ENCODE measurements at places on chromosomes 5 and 9. TPM values are rescaled to one million over a fixed set of nuclear protein-coding genes. Genes with fewer than 3 reads are reported as not detected.

HTR4 gene
- total RNA-seq: not detected

DNA sequence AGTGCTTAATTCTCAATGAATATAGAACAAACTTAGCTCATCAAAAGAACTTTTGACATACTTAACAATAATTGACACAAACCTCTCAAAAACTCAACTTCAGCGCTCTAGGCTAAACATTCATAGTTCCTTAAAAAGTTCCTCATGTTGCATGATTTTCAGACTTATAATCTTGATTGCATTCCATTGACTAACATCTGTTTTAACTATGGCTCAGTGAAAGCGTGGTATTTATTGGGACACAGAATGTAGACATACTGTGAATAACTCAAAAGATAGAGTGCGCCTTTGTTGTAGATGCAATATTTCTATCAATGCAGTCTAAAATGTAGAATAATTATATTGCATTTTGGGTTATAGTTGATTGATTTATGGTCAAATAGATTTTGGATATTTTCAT, 227.1 kb upstream of the HAPLN1 start:
- no peaks in the 10 kb centered on the region for H3K4me1 ChIP-seq
- no peak for DNase-seq
- H3K27ac ChIP-seq: no peak overlapping the region
- H3K36me3 ChIP-seq: no peaks in the 10 kb centered on the region
- H3K27me3 ChIP-seq: no peaks in the 10 kb centered on the region

PPP2R2B gene
- 0.26 TPM for total RNA-seq

- H3K4me3 ChIP-seq: no peak overlapping the region
- DNase-seq: no peak
- no peaks in the 10 kb centered on the region for H3K4me1 ChIP-seq
- H3K36me3 ChIP-seq: no peaks in the 10 kb centered on the region
- no peak overlapping the region for H3K27ac ChIP-seq
These were observed 50.5 kb downstream of the NR6A1 start for GRCh38 chr9:124720429-124721108.

TMEM232 gene
- total RNA-seq: not detected

DNA sequence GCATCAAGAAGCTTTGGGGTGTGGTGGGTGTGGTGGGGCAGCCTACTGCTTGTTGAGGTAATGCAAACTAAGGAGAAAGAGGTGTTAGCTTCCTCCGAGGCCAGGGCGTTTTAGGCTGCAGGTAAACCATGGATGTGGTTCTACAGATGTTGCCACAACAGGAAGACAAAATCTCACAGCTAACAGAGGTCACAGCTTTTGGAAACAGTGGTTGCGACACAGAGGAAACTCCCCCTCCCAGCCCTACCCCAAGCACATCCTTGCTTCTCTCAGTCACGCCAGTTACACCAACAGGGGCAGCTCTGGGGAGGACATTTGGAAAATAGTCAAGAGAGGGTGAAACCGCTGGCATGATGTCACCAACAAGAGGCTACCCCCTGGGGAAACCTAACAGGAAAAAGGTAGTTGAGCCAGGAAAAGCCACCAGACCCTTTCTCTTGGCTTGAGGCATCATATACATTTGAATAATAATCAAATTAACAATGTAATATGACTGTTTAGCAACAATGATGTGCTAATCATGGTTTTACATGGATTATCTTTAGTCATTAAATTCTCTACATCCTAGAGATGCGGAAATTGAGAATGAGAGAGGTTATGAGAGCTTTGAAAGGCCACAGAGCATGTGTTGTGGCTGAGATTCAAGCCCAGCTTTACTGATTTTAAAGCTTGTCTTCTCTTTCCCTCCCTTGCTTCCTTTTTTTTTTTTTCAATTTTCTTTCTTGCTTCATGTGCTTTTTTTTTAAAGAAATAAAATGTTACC, 82.2 kb upstream of the IL12B start:
- H3K36me3 ChIP-seq: no peaks in the 10 kb centered on the region
- no peak overlapping the region for H3K4me3 ChIP-seq
- H3K27me3 ChIP-seq: no peaks in the 10 kb centered on the region
- H3K27ac ChIP-seq: no peak overlapping the region

CER1 gene
- total RNA-seq: not detected

DNA sequence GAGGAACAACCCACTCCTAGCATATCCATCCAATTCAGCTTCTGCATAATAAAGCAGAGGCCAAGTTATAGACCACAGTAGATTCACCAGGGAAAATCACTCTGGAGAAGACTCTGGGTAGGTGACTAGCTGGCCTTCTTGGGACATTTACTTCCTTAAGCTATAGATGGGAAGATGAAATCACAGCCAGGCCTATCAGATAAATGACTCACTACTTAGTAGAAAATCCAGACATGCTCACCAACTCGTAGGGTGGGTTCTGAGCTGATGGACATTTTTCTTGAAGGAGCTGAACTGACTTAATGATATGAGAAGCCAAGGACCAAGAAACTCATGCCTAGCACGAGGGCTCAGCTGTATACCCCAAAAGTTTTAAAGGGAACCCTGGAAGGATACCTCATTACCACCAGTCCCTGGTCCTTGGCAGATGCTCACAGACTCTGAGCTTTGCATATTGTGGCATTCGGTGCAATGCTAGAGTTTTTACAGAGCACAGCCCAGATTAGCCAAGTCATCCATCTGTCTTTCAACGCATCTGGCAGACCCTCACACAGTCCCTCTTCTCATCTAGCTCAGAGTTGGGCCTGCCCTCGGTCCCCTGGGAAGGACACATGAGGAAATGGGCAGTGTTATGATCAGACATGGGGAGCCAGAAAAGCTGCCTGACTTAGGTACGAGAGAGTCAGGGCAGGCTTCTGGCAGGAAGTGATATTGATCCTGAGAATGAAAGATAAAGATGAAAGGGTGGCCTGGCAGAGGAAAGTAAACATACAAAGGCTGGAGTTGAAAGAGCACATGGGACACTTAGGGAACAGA, 15.0 kb downstream of the ACSL6 start:
- no peak overlapping the region for H3K4me3 ChIP-seq
- no peak for DNase-seq
- H3K36me3 ChIP-seq: no peaks in the 10 kb centered on the region
- H3K27ac ChIP-seq: no peak overlapping the region
- no peaks in the 10 kb centered on the region for H3K4me1 ChIP-seq

ZFR gene
- 54.1 TPM for total RNA-seq

DNA sequence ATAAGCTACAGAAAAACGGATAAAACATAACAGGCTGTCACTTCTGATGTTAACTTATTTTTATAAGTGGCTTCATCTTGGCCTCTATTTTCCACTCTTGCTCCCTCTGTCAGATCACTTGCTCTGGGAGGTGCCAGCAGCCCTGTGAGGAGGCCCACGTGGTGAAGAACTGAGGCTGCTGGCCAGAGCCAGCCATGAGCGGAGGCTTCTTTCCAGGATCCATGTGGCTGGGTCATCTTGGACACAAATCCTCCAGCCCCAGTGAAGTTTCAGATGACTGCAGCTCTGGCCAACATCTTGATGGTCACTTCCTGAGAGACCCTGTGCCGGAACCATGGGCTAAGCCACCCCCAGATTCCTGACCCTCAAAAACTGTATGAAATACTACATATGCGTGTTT, 7.5 kb upstream of the CMBL start:
- H3K4me1 ChIP-seq: no peaks in the 10 kb centered on the region
- no peak for DNase-seq
- no peaks in the 10 kb centered on the region for H3K27me3 ChIP-seq
- H3K4me3 ChIP-seq: no peak overlapping the region

MSMP gene
- not detected for total RNA-seq

DNA sequence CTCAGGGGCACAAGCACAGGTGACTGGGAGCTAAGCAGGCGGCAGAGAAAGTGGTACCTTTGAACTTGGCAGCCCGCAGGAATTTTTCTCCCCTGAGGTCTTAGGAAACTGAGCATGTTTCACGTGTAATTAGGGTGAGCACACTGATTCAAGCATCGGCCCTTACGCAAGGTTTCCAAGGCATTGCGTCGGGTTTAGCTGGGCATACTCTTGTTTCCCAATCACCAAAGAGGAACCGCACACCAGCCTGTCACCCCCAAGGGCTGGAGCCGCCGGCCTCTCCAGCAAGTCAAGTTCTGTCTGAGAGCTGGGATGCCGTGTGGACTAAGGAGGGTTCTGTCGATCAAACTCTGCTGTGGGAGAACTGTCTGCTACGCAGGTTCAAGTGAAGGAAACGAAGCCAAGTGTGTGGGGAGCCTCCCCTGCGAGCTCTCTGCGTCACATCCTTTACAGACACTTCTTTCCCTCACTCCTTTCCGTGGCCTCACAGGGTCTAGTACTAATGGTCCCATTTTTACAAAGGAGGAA, 53.0 kb downstream of the ERGIC1 start:
- H3K27ac ChIP-seq: peak overlapping the region; percentile 90
- peak; percentile 92 for DNase-seq
- no peaks in the 10 kb centered on the region for H3K27me3 ChIP-seq
- peaks cover 9% of the 10 kb centered on the region for H3K4me1 ChIP-seq
- H3K4me3 ChIP-seq: peak overlapping the region; percentile 1
- H3K36me3 ChIP-seq: no peaks in the 10 kb centered on the region

MEIKIN gene
- not detected for total RNA-seq

GRCh38 chr5:173242079-173242478, 7.1 kb upstream of the NKX2-5 start:
- H3K4me1 ChIP-seq: no peaks in the 10 kb centered on the region
- no peak overlapping the region for H3K4me3 ChIP-seq
- H3K27me3 ChIP-seq: peaks cover 84% of the 10 kb centered on the region
- DNase-seq: no peak
- no peak overlapping the region for H3K27ac ChIP-seq

DNA sequence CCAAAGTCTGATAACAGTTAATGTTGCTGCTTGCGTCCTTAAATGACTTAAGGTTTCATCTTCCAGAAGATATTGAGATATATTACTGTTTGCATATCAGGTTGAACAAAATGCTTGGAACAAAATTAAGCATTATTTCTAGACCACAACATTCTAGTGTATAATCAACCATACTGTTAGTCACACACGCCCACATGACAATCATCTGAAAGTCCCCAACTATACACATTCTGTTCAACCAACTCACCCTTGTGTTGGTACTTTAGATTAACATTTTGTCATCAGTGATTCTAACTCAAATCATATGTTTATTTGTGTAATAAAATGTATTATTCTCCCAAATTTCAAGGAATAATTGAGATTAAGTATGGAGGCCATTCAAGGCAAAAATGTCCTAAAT, 47.3 kb downstream of the LURAP1L start:
- DNase-seq: no peak
- no peaks in the 10 kb centered on the region for H3K4me1 ChIP-seq
- H3K36me3 ChIP-seq: no peaks in the 10 kb centered on the region
- no peaks in the 10 kb centered on the region for H3K27me3 ChIP-seq

CDH6 gene
- 23.4 TPM for total RNA-seq

DNA sequence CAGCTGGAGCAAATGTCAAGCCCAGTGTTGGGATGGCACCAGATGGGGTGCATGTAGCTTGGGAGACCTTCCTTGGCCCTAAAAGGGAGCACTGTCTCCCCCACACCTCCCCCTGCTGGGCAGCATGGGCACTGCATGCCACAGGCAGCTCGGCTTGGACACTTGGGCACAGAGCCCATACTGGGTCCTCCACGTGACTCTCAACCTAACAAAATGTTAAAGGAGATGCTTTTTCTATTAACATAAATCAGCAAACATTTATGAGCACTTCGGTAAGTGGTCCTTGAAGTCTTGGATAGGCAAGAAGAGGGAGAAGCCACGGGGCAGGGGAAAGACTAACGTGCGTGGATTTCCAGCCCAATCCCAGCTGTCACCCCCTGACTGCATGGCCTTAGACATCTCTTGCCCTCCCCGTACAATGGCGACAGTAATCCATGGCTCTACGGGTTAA, 23.9 kb upstream of the MAPK9 start:
- no peak overlapping the region for H3K27ac ChIP-seq
- H3K4me3 ChIP-seq: no peak overlapping the region
- peak; percentile 63 for DNase-seq
- no peaks in the 10 kb centered on the region for H3K36me3 ChIP-seq

DNA sequence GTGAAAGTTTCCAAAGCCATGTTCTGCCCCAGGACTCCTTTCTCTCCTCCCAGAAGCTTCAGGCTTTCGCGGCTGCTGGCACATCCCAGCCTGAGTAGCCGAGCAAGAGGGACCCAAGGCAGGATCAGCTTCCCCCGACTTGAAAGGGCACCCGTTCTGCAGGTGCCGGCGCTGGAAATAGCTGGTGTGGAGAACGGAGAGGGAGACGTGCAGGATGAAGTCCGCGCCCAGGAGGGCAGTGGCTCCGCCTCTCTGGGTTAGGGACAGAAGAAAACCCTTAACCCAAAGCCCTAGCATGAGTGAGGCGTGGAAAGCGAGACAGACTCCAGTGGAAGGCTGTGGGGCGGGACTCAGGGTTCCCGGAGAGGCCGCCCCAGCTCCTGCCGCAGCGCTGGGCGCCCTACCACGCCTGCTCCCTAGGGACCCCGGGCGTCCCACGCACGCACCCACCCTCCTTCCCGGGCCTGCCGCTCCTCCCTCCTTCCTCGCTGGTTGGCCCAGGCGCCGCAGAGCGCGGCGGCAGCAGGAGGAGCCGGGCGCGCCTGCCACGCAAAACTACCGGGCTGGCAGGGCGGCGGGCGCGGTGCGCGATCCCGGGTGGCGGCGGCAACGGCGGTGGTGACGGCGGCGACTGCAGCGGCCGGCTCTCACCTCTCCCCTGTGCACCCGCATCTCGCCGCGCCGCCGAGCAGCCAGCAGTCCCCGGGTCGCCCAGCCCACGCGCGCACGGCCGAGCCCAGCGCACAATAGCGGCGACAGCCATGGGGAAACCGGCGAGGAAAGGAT, at the start of gene SLC1A1:
Gene SLC1A1, plus strand, starts transcription at position 550 of the 786 bp plus-strand sequence. Its CDS starts 212 bp downstream, at position 762.
- H3K27me3 ChIP-seq: no peaks in the 10 kb centered on the region
- H3K4me1 ChIP-seq: no peaks in the 10 kb centered on the region
- H3K27ac ChIP-seq: peak within 1 kb of the TSS; percentile 55
- peak within 1 kb of the TSS; percentile 53 for H3K4me3 ChIP-seq
- DNase-seq: peak; percentile 36

BTNL9 gene
- 18.7 TPM for total RNA-seq

- H3K4me3 ChIP-seq: no peak overlapping the region
- no peaks in the 10 kb centered on the region for H3K4me1 ChIP-seq
- H3K27me3 ChIP-seq: no peaks in the 10 kb centered on the region
- H3K27ac ChIP-seq: peak overlapping the region; percentile 74
These were observed 51.1 kb upstream of the TNFSF15 start for GRCh38 chr9:114856942-114857315.

GRCh38 chr9:5708414-5708813, 79.5 kb downstream of the RIC1 start:
- H3K27ac ChIP-seq: no peak overlapping the region
- H3K4me3 ChIP-seq: no peak overlapping the region
- no peaks in the 10 kb centered on the region for H3K36me3 ChIP-seq
- no peaks in the 10 kb centered on the region for H3K27me3 ChIP-seq
- no peak for DNase-seq

KCNT1 gene
- 0.52 TPM for total RNA-seq

NR6A1 gene
- total RNA-seq: 1.3 TPM

PCDHB4 gene
- total RNA-seq: 7.7 TPM

- no peak for DNase-seq
- H3K27me3 ChIP-seq: no peaks in the 10 kb centered on the region
- no peaks in the 10 kb centered on the region for H3K4me1 ChIP-seq
- no peaks in the 10 kb centered on the region for H3K36me3 ChIP-seq
- peak overlapping the region; percentile 86 for H3K27ac ChIP-seq
These were observed 482 bp upstream of the TDRD7 start for GRCh38 chr9:97411440-97411788.

GRCh38 chr5:58069846-58070245, 390.0 kb downstream of the PLK2 start:
- H3K27ac ChIP-seq: no peak overlapping the region
- H3K27me3 ChIP-seq: no peaks in the 10 kb centered on the region
- H3K36me3 ChIP-seq: no peaks in the 10 kb centered on the region
- no peak overlapping the region for H3K4me3 ChIP-seq
- no peak for DNase-seq

GAPT gene
- total RNA-seq: 0.97 TPM
